ENCODE measurements at places on chromosomes 5 and 9.
A peak's percentile ranks its signal among the peaks of the same experiment; 100 is the strongest.

- DNase-seq = no peak
These were observed 586.4 kb downstream of the TLE4 start for GRCh38 chr9:80158131-80158530.

- peak; percentile 25 for DNase-seq
These were observed 39.0 kb downstream of the RGS3 start for GRCh38 chr9:113502427-113503034.

DNA sequence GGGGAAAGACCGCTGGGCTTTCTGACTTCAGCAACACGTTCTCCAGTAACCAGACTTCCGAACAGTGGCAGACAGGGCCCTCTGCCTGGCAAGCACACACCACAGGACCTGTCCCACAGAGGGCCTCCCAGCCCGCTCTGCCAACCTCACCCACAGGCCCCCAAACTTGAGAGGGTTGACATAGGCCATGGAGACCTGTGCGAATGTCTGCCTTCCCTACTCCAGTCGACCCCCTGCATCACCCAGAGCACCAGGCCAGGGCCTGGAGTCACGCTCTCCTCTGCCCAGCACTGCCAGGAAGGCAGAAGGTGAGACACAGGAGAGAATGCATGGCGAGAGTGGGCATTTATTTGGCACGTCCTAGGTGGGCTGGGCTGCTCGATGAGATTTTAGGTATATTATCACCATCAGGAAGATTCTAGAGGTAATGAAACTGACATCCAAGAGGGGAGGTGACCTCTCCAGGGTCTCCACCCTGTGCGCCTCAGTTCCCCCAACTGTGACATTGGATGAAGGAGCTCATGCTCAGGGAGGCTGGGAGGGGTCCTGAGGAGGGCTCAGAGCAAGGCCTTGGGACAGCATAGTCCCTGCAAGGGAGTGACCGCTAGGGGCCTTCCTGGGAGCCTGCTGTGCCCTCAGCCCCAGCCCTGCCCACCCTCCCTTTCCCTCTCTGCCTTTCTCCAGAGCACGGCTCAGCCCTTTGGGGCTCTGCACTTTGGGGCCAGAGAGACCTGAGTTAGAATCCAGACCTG, 54.9 kb downstream of the DUSP1 start:
- DNase-seq = peak; percentile 42

GRCh38 chr5:176533894-176534611, 3.1 kb downstream of the RNF44 start:
- DNase-seq = no peak

GRCh38 chr9:109304347-109304746, 16.5 kb downstream of the EPB41L4B start:
- no peak for DNase-seq

GRCh38 chr9:20684875-20685696, 1.0 kb downstream of the FOCAD start:
- no peak for DNase-seq

- no peak for DNase-seq
These were observed 18.9 kb downstream of the ABO start for GRCh38 chr9:133256136-133256461.

DNA sequence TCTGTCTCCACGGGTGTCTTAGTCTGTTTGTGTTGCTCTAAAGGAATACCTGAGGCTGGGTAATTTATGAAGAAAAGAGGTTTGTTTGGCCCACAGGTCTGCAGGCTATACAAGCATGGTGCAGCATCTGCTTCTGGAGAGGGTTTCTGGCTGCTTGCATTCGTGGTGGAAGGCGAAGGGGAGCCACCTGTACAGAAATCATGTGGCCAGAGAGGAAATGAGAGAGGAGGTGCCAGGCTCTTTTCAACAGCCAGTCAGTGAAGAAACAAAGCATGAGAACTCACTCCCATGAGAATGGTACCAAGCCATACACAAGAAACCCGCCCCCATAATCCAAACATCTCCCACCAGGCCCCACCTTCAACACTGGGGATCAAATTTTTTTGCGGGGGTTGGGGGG, 53.4 kb downstream of the PFDN1 start:
- DNase-seq = no peak

DNA sequence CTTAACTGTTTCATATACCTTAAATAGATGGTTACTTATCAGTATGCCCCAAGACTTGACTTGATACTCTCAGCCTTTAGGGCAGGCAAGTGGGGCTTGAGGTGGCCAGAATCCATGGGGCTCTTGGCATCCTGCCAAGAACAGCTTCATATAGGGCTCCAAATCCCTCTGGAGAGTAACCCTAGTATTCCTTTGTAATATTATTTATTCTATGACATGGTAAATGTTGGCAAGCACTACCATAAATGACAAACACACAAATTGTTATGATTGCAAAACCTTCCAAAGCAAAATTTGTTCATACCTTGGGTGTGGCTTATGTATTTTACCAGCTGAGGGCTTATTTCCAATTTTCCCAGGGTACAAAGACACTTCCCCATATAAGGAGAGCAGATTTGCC, 257.4 kb upstream of the TRPC7 start:
- DNase-seq = no peak

DNA sequence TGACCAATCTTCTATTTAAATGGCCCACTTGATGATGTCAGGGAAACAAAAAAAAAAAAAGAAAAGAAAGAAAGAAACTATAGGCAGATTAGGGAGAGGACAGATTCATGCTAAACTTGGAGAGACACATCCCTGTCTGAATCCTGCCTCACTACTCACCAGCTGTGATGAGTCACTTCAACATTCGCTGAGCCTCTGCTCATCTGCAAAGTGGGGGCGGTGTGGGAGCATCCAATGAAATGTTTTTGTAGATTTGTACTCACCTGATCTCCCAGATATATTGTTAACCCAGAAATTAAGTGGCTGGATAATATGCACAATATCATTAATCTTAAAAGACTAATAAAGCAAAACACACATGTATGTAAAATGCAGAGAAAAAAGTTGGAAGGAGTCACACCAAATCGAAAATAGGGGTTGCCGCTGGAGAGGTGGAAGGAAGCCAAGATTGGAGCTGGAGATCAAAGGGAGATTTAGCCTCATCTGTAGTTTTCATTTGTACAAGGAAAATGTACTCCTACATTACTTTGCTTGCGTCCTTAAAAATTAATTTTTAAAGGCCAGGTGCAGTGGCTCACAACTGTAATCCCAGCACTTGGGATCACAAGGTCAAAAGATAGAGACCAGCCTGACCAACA, 17.0 kb upstream of the ERGIC1 start:
- DNase-seq = no peak

DNA sequence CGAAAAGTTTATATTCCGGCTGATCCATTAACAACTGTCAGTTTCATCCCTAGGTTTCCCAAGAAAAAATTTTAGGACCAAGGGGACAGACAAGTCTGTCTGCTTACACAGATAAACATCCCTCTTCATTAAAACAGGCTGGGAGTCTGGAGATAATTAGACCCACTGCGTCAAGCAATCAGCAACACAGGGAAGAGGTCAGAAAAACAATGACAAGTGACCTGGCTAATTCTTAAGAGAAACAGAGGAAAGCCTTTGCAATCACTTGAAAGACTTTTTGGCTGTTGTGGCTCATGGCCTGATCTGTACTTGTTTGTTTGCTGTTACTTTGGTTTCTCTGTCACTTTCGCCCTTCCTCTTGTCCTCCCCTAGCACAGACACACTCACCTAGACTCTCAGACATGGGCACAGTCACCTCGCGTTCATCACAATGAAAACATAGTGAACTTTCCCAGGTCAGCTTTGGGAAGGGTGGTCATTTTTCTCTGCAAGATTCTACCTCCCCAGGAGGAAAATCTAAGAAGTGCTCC, 2.9 kb upstream of the CCDC192 start:
- DNase-seq = peak; percentile 20

DNA sequence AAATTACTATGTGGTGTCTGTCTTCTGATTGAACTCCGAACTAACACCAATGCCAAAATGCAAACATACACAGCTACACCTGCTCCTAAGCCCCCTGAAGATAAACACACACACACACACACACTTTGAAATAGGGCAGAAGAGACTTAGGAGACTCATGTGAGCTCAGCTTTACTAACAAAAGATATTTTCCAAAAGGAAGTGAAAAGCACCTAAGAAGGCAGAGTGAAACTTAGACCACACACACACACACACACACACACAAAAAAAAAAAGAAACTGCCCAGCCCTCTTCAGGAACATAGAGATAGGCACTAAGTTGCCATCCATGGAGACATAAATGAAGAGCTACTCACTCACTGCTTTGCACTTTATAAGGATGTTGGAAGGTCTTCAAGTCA, 45.2 kb upstream of the APC start:
- no peak for DNase-seq

GRCh38 chr5:58887721-58888409, 305.0 kb downstream of the RAB3C start:
- no peak for DNase-seq

GRCh38 chr9:123556464-123557435, 200.8 kb downstream of the CRB2 start:
- no peak for DNase-seq

DNA sequence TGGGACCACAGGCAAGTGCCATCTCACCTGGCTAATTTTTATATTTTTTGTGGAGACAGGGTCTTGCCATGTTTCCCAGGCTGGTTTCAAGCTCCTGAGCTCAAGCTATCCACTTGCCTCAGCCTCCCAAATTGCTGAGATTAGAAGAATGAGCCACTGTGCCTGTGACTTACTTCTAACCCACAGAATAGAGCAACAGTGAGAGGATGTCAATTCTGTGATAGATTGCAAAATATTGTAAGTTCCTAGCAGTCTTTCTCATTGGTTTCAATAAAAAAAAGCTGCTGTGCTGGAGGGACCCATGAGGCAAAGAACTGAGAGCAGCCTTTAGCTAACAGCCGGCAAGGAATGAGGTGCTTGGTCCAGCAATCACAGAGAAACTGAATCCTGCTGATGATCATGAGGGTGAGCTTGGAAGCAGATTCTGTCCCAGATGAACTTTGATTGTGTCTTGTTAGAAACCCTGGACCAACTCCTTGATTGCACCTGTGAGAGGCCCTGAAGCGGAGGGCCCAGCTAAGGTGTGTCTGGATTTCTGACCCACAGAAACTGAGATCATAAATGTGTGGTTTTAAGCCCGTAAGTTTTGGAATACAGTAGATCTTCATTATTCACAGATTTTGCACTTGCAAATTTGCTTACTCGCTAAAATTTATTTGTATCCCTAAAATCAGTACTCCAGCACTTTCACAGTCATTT, 149.7 kb downstream of the GCNT1 start:
- DNase-seq = no peak

- no peak for DNase-seq
These were observed 32.5 kb downstream of the RAB14 start for GRCh38 chr9:121169094-121169601.

DNA sequence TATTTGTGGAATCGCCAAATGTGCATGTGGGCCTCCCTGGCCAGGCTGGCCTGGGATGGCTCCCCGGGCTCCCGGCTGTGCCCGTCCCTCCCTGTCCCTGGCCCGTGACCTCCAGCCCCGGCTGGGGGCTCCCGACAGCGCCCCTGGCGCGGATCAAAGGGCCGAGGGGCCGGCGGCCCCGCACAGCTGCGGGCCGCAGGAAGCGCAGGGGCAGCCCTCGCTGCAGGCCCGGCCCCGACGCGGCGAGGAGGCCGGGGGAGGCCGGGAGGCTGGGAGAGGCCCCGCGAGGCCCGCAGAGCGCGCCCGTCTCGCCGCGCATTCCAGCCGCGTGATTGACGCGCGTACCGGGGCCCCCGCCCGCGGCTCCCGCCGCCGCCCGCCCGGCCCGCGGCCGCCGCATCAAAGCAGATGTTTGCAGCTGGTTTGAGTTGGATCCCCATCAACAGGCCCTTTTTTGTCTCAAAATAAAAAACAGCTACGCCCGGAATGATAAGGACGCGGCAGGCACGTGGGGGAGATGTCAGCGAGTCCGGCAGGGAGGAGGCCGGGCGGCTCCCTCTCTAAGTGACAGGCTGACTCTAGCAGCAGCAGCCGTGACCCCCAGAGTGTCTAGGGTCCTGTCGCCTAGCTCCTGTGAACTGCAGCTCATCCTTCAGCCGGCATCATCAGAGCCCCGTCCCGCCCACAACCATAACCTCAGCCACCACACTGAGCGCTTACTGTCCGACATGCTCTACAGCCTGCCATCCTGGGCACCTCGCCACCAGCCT, 69.4 kb downstream of the LMX1B start:
- no peak for DNase-seq

DNA sequence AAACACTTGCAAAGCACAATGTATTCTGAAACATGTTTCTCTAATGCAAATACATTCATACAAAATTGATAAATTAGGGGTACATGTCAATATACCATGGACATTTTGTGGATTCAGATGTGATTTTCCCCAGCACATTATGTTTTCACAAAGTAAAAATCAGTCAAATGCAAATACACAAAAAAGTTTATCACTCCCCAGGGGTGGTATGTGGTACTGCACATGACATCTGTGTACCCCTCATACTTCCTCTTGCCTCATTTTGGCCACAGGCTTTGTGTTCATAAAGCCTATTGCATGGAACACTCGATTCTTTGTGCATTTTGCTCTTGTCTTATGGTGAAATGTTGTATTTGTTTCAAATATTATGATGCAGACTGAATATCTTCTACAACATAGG, 116.8 kb upstream of the PDE4D start:
- DNase-seq = no peak

DNA sequence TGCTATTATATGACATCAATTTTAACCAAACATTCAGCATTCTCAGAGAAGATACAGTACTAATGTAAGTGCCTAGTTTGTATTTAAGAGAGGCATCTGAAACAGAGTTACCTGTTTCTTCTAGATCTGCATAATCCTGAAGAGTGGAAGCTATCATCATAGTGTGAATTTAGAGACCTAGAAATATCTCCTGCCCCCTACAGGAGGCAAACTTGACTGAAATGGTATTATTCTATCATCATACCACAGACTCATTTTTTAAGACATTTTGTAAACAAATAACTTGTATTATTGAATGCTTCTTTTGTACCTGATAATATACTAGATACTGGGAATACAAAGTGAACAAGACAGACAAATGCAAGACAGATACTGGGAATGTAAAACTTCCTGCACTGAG, 216.8 kb upstream of the RPS23 start:
- DNase-seq = no peak

GRCh38 chr9:78357165-78357873, 60.4 kb downstream of the PSAT1 start:
- peak; percentile 10 for DNase-seq

DNA sequence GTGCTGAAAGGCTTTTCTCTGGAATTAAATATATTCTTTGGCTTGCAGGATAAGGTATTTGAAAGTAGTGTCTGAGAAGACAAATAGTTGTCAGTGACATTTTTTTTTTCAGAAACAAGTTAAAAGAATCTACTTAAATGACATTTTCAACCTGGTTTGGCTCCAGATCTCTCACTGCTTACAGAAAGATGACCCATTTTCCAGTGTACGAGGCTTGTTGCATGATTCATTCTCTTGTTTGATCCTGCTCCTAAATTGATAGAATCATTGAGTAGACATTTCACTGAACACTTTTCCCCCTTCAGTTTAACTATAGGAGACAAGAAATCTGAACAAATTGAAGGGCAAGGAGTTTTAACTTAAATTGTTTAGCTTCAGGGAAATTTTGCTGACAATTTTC, 546.1 kb downstream of the ZNF608 start:
- DNase-seq = no peak
